Fibroblast of mammary gland (primary cell): ENCODE measurements at places on chromosomes 3 and 15.

DNA sequence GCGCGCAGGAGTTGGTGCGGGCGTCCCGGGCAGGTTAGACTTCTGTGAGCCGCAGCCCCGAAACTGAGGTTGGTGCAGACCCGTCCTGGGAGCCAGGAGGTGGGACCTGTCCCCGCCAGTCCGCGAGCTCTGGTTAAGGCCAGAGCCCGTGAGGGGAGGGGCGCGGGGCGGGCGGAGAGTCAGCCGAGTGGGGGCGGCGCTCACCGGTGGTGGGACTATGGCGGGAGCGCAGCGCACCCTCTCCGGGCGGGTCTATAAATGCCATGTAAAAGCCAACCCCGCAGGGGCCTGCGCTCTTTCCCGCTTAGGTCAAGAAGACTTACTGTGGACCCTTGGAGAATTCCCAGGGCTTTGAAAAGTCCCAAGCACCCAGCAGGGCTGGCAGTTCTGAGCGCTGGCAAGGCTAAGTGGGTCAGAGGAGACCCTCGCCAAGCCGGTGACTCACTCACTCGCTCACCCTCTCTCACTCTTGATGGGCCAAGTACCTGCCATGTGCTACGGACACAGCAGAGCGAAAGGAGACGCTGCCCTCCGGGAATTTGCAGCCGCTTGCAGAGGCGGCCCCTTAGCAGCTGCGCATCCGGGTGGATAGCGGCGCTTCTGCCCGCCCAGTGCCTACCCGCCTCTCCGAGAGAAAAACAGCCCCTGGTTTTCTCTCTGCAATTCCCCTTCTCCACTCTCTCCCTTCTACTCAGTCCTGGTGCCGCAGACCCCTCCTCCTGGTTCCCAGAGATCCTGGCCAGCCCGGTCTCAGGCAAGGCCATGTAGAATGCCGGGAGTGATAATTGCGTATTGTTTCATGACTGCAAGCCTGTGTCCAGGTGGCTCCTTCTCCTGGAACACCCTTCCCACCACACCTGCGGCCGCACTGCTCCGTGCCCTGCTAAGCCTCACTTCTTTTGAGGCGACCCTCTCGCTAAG lies at the start of gene ALDH1L1:
Gene ALDH1L1, minus strand, starts transcription at position 110 of the 921 bp plus-strand sequence. CDS start 19,607 bp downstream, outside the sequence.
- DNase-seq: peak; percentile 53

DNA sequence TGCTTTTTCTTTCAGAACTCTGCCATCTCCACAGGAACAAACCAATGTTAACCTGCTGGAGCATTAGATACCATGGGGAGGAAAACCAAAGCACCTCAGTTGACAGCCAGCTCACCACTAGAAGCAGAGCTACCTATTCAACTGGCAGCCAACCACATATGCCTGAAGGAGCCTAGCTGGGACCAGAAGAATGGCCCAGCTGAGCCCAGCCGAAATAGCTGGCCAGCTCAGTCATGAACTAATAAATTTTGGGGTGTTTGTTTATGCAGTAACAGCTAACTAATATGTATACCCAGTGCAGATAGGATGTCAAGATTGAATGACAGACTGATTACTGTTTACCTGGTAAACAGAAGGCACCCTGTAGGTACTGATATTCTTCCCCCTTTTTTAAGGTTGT lies 1117.5 kb downstream of the TBL1XR1 start:
- DNase-seq: no peak

GRCh38 chr3:16476636-16477035 lies 36.9 kb downstream of the RFTN1 start:
- DNase-seq: peak; percentile 96

DNA sequence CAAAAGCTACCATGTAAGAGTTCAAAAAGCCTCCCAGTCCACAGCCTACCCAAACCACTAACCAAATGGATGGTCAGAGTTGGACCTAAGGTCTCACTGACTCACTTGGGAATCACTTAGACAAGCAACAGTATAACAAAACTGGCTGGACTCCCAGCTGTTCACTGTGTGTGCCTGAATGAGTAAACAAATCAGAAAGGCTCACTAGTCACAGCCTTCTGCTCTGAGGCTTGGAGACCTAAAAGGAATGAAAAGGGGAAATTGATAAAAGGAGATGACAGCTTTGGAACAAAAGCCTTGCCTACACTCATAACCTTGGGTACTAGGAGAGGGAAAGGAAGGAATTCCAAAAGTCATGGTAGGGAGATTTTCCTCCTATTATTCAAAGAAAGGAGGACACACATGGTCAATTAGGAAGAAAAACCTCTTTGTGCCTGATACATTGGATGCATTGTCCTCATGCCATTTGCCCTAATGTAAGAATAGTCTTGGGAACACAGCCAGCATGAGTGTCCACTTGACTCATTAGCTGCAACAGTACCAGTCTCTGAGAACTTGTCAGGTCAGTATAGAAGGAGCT lies 92.3 kb downstream of the FRMD5 start:
- peak; percentile 100 for DNase-seq

- peak; percentile 93 for DNase-seq
Measured at GRCh38 chr3:9864200-9864927, 15.7 kb downstream of the CIDEC start.

DNA sequence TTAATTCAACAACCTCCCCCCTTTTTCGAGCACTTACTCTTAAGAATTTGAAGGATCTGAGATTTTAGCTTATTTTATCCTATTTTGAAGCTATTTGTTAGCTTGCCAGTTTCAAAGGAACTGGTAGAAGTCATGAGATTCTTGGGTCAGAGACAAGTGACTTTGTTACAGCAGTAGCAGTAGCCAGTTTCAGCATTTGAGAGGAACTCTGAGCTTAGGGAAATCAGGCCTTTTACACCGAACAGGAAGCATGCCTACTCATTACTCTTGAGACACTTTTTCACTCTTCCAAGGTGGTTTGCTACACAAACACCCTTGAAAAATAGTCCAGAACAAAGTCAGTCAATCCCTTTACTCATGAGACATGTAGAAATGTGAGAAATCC lies 24.5 kb upstream of the TM4SF1 start:
- DNase-seq: peak; percentile 33

DNA sequence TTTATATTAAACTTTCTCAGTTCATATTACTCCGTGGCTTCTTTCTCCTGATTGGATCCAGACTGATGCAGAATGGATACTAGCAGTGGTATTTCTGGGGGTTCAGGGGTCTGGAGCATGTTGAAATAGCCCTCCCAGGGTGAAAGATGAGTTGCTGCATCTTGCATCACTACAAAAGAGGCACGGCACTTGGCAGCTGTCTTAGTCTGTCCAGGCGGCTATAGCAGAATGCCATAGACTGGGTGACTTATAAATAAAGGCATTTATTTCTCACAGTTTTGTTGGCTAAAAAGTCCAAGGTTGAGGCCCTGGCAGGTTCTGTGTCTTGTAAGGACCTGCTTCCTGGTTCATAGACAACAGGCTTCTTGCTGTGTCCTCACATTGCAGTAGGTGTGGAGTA lies 660 bp upstream of the BCL2L10 start:
- peak; percentile 50 for DNase-seq

GRCh38 chr3:182486463-182486862 lies 306.8 kb upstream of the ATP11B start:
- DNase-seq: no peak

GRCh38 chr15:40846841-40847222 lies 3.0 kb downstream of the SPINT1 start:
- DNase-seq: no peak

GRCh38 chr15:36185845-36186244 lies 393.6 kb upstream of the CDIN1 start:
- DNase-seq: no peak

- no peak for DNase-seq
Measured at GRCh38 chr3:54032598-54032997, 89.8 kb upstream of the CACNA2D3 start.

DNA sequence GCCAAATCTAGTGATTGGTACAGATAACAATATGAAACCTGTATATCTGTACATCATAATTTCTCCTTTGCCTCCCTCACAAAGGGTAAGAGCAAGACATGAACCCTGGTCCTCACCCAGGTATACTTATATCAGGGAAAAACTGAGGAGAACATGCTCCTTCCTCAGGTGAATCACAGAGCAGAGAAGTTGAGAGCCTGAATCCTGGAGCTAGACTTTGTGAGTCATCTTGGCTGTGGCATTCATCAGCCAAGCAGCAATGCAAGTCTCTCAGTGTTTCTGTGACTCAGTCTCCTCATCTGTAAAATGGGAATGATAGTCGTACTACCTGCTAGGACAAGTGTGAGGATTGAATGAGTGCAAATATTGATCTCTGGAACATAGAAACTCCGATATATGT lies 165.7 kb upstream of the ADAMTS9 start:
- peak; percentile 3 for DNase-seq

DNA sequence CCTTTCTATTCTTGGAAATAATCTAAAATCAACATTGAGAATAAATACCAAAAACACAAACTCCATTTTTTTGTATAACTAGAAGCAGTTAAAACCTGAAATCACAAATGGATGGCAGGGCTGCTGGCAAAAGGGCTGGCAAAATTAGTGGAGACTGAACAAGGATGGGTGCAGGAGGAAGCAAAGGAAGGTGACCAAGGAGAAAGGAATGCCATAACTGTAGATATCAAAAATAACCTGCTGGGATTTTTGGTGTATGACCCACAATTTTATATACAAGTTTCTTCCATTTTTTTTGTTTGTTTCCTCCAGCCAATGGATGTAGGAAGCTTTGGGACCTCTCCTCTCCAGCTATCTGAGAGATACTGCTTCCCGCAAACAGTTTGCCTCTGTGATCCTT lies 12.7 kb downstream of the CFAP44 start:
- DNase-seq: no peak

GRCh38 chr3:4825436-4826236 lies 153.6 kb upstream of the BHLHE40 start:
- no peak for DNase-seq

GRCh38 chr3:127221446-127222035 lies 28.6 kb downstream of the PRR23E start:
- no peak for DNase-seq

- peak; percentile 72 for DNase-seq
Measured at GRCh38 chr3:152352554-152352953, 83.8 kb downstream of the MBNL1 start.

GRCh38 chr15:80915472-80915871 lies 74.1 kb downstream of the MESD start:
- DNase-seq: no peak

DNA sequence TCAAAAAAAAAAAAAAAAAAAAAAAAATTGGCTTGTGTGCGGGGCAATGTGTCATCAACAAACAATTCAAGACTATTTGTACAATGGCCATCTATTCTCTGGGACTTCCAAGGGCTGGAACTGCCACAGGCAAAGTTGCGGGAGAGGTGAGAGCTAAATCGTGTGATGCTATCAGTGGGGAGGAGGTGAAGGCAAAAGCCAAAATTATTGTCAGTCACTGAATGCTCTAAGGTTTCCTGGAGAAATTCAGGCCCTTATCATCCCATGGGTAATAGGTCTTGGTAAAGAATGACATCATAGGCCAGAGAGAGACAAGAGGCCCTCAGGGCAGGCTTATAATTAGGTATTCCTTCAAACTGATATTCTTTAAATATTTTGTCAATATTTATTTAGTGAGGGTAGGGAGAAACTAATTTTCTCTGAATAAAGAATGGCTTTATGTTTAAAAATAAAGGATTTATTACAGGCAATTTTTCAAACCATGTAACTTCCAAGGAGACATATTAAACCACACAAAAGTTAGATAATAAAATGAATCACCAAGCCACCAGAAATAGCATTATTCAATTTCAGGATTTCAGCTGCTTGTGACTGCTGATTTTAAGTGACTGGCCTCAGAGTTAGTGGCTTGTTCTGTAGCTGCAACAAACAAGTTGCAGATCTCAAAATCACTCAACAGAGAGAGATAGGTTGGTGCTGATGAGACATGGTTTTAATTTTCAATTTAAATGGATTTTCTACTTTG lies 226.3 kb upstream of the MRPL3 start:
- no peak for DNase-seq

- DNase-seq: peak; percentile 16
Measured at GRCh38 chr3:27353221-27353620, 16.0 kb downstream of the NEK10 start.

DNA sequence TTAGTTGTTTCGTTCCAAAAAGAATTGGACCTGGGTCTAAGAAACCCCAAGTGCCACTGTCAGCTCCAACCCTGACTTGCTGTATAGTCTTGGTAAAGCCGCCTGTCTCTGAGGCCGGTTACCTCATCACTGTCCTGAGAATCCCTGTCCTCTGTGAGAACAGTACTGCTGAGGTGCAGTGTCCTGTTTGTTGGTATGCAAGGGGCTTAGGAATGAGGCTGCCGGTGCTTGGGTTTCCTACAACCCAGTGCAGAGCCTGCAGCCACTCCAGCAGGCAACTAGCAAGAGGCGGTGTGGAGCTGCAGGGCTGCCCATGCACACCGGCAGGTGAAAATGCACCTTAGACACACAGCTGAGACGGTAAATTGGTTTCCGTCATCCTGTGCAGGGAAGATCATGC lies 52.0 kb upstream of the ATG7 start:
- DNase-seq: no peak

- DNase-seq: no peak
Measured at GRCh38 chr3:184683234-184683633, 28.6 kb downstream of the MAGEF1 start.

GRCh38 chr3:2802429-2802828 lies 307.7 kb downstream of the IL5RA start:
- DNase-seq: no peak
